ENCODE measurements at places on chromosomes 16 and 17.

GRCh38 chr16:50253514-50253910, 12.8 kb upstream of the ADCY7 start:
- DNase-seq = no peak

DNA sequence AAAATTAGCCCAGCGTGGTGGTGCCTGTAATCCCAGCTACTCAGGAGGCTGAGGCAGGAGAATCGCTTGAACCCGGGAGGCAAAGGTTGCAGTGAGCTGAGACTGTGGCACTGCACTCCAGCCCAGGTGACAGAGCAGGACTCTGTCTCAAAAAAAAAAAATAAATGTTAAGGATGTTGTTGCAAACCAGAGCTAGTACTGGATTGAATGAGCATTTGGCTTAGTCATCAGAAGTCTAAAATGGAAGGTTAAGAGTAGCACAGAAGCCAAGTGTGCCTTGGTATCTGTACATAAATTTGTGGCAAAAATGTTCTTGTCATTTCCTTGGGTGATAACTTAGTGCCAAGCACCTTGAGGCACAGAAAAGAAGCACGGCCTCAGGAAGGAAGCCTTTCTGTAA, 50.6 kb upstream of the MED9 start:
- no peak for DNase-seq

GRCh38 chr16:58074657-58075056, 49.1 kb downstream of the MMP15 start:
- DNase-seq = no peak

- DNase-seq = no peak
Measured at GRCh38 chr17:81491761-81492160, 20.8 kb downstream of the ACTG1 start.

DNA sequence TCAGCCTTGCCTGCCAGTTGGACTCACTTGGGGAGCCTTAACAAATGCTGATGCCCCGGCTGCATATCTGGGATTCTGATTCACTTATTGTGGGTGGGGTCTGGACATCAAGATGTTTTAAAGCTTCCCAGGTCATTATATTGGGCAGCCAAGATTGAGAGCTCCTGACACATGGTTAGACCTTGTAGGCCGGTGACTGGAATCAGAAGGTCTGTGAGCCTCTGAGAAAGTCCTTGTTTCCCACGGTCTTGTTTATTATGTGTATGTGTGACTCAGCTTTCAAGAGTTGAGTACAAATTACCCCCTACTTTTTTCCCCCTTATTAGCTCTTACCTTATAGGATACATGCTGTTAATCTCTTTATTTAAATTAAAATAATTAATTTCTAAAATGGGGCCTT, 103.5 kb downstream of the ABCC1 start:
- DNase-seq = no peak

GRCh38 chr16:30628628-30629540, 18.7 kb upstream of the ZNF689 start:
- peak; percentile 83 for DNase-seq

GRCh38 chr17:34980681-34981537, 597 bp downstream of the LIG3 start:
- DNase-seq = peak; percentile 76

GRCh38 chr16:77961814-77962213, 60.5 kb upstream of the CLEC3A start:
- DNase-seq = no peak

DNA sequence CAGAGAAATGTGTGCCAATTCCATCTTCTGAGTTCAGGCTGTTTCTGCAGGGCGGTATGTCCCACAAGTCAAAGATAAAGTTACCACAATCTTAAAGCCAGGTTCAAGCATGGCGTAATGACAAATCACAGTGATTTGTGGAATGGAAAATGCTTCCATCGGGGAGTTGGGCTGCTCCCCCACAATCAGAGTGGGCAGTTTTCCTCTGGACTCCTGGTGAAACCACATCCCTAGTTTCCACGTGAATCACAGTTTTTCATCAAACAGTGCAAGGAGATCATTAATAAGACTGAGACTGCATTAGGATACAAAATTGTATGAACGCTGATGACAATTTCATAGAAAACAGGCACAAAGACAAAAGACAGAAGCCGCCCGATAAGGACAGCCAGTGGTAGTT, 3.6 kb downstream of the LITAF start:
- DNase-seq = no peak

DNA sequence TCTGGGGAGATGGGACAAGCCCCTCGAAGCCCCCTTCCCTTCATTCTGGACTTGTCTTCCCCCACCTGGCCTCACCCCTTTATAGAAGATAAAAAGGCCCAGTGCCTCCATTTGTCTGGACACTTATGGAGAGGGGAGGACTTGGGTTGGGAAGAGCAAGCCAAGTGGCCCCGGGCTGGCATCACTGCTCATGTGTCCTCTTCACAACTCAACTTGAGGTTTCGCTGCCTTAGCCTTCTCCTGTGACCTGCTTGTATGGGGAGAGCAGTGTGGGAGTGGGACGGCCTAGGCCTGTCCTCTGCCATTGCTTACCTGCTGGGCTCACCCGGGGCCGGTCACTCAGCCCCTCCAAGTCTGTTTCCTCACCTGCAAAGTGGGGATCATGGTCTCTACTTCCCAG, 1.4 kb downstream of the PAQR4 start:
- no peak for DNase-seq

GRCh38 chr17:40340880-40341807, 23.4 kb downstream of the GJD3 start:
- peak; percentile 82 for DNase-seq

GRCh38 chr16:60648290-60648689, 1387.9 kb downstream of the CDH8 start:
- DNase-seq = no peak

DNA sequence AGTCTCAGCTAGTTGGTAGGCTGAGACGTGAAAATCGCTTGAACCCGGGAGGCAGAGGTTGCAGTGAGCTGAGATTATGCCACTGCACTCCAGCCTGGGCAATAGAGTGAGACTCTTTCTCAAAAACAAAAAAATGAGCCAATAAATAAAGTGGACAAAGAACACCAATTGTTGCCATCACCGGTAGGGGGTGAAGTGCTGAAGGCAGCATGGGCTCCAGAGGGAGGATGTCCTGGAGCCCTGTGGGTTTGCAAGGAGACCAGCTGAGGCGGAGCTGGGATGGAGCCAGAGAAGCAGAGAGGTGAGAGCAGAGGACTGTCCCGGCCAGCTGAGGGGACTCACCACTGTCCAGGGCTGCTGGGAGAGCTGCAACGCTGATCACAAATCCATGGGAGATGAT, 13.8 kb downstream of the CHST6 start:
- no peak for DNase-seq

DNA sequence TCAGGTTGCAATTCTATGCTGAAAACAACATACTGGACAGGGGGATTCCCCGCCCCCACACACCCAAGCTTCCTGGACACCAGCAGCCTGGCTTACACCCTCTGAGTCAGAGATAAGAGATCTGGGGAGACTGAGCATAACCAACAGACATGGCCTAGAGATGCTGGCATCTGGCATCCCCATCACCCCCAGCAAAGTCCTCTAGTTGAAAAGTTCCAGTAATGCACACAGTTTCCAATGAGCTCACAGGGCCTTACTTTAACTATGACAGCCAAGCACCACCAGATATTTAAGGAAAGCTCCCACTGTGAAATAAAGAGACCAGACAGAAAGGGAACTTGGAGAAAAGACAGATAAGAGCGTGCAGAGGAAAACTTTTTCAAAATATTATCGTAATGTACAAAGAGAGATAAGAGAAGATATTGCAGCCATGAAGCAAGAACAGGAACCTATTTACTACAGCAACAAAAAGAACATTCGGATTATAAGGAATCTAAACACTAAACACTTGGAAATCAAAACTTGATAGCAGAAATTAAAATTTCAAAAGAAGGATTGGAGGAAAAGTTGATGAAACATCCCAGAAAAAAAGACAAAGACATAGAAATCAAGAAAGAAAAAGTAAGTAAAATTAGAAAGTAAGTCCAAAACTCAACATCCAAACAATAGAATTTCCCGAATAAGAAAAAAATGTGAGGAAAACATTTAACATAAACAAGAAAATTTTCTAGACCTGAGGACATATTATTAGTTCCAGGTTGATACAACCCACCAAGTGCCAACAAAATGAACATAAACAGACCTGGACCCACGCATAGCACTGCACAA, 17.2 kb upstream of the ALOX15 start:
- DNase-seq = peak; percentile 88

GRCh38 chr17:34798581-34798980, 162.7 kb downstream of the CCT6B start:
- no peak for DNase-seq

- DNase-seq = no peak
Measured at GRCh38 chr17:6671431-6671830, 19.9 kb downstream of the C17orf100 start.

DNA sequence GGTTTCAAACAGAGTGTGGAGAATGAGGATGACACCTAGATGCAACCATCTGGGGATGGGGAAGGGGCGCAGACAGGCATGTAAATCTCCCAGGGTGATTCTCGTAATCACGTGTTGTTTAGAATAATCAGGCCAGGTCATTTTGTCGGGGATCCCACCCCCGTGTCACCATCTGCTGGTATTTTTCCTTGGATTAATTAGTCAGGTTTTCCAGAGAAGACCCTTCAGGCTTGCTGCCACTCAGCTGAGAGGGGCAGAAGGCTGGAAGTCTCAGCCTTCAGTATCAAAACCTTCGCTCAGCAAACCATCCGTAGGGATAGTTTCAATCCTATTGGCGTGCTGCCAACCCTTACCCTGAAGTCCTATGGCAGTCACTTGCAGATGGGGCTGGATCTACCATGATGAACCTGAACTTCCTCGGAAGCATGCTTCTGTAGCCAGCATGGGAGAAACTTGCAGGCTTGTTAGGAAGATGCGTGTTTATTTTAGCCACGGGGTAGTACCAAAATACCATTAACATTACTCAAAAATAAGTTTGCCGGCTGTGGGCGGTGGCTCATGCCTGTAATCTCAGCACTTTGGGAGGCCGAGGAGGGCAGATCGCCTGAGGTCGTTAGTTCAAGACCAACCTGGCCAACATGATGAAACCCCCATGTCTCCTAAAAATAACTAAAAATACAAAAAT, 7.5 kb upstream of the ADCY9 start:
- DNase-seq = no peak

GRCh38 chr17:12789075-12789480, 220 bp upstream of the ARHGAP44 start:
- no peak for DNase-seq

- no peak for DNase-seq
Measured at GRCh38 chr17:6800422-6801027, 24.5 kb downstream of the FBXO39 start.

- peak; percentile 9 for DNase-seq
Measured at GRCh38 chr17:58156839-58157803, 8.9 kb downstream of the OR4D1 start.

DNA sequence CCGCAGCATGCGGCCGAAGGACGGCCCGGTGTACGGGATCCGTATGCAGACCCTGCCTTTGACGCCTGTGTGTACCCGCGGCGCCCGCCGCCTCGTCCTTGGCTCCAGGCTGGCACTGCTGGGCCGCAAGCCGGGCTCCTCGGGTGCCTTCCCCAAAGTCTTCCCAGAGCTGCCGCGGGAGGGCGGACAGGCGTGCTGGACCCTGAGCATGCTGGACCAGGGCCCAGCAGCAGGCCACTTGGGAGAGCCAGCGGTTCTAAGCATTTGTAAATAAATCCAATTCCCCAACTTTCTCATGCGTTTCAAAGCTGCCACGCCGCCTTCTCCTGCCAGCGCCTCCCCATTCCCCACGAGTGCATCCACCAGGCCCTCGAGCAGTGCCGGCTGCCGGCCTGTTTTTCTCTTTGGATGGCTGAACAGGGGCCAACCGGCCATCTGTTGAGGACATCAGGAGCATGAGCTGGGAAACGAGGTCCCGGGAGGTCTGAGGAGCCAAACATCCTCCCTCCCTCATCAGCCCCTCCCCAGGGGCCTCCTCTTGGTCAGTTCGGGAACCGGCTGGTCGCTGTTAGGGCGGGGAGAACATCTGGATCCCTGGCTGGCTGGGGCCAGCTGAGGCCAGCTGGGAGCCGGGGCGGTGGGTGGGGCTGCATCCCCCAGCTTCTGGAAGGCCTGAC, 20.5 kb upstream of the PABPN1L start:
- DNase-seq = peak; percentile 55

DNA sequence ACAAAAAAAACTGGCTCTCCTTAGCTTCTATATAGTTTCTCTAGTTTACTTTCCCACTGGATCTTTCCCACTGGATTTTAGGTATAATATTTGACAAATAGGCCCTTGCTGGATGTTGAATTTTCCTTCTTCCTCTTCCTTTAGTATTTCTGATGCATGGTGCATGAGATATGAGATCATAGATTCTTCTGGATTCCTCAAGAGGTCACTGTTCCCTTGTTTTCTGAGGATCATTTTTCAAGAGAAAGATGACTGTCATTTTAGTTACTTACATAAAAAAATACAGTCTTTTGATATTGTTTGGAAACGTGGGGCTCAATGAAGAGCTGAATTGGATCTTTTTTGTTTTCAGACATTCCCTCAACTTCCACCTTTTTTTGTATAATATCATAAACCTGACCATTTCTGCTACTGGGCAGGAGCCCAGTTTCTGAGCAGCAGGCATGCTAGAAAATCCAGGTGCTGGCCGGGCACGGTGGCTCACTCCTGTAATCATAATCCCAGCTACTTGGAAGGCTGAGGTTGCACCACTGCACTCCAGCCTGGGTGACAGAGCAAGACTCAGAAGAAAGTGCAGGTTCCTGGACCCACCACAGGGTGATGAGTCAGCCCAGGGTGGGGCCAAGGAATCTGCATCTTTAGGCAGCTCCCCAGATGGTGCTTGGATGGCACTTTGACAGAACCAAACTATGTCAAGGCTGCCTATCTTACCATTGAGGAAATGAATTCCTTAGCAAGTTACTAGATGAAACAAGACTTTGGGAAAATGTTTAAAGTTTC, 70.3 kb downstream of the SDR42E1 start:
- peak; percentile 75 for DNase-seq

DNA sequence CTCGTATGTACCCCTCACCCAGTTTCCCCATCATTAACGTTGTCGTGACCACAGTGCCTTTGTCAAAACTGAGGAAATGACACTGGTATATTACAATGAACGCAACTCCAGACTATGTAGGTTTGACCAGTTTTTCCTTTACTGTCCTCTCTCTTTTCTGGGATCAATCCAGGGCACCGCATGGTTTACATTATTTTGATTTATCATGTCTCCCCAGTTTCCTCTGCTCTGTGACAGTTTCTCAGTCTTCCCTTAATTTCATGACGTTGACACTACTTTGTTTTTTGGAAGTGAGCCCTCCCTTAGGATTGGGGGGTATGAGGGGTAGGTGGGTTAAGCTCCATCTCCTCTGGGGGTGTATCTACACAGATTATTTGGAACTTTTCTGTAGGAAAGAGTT, 76.1 kb upstream of the LGALS9 start:
- DNase-seq = no peak

Data from cardiac muscle cell (in vitro differentiated cells and primary cell).